Astrocyte of the cerebellum (primary cell): ENCODE measurements at places on chromosomes 5 and 9.

DNA sequence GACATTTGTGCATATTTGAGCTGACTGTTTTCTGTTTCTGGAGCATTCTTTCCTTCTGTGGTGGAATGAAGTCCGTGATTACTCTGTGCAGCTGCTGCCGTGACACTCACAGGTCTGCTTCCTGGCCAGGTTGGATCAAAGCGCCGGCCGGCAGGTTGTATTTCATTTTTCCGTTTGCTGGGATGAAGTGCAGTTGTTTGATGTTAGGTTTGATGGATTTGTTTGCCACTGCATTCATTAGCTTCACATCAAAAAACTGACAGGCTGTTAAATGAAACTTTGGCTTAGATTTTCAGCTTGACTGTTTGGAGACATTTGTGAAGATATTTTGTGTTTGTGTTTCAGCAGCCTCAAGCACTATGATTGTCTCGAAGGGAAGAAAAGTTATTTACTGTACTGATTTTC lies 140.1 kb downstream of the KDM4C start:
- no peak for DNase-seq

- DNase-seq = no peak
Observed at GRCh38 chr5:172798422-172799215, 27.6 kb upstream of the DUSP1 start.

DNA sequence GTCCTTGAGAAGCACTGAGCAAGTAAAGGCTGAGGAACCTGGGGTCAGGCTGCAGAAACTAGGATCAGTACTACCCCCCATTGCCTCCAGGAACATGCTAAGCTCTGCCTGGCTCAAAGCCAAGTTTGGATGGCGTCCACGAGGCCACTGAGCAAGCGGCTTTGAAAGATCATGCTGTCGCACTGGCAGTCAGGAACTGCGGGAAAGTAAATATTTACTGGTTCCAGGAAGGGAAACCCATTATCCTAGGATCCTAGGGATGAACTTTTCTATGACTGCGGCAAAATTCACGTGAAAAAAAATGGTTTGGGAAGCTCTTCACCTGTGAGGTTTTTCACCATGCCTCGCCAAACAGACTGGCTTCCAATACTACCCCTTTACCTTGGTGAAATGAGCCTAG lies 75.3 kb upstream of the PJA2 start:
- DNase-seq = no peak

DNA sequence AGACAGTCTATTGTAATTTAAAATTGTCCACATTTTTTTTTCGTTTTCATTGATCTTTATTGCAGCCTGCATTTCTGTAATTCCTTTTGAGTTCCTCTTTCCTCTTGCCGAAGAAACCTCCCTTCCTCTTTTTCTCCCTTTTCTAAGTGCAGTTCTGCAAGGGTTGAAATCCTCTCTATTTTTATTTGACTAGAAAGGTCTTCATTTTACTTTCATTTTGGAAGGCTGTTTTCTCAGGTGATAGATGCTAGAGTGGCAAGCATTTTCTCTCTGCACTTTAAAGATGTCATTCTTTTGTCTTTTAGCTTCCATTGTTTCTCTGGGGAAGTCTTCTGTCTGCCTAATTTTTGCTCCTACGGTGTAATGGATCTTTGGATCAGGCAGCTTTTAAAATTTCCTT lies 248.5 kb downstream of the SMARCA2 start:
- no peak for DNase-seq

DNA sequence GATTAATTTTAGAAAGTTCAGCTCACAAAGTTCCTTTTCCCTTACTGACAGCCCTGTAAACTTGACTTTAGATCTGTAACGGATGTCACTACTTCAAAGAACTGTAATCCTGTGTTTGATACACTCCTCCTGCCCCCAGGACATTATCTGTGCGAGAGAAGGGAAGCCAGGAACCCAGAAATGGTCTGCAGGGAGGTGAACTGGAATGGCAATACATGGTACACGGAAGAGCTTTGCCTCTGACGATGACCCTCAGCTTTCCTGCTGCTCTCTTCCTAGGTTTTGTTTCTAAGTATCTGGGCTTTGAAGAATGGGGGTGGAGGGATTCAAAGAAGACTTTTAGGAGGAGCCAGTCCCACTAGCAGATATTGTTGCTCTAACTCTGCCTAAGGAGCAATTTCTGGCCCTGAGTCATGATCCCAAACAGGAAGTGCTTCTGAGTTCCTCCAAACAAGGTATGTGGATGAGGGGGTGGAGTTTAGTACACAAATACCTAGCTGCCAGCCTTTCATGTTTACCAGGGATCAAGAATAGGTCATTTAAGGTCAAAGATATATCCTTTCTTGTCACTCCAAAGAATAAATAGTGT lies 43.4 kb upstream of the TMC1 start:
- DNase-seq = no peak

GRCh38 chr5:144368556-144368955 lies 197.9 kb downstream of the KCTD16 start:
- DNase-seq = peak; percentile 5

GRCh38 chr9:112308588-112308987 lies 24.8 kb downstream of the PTBP3 start:
- DNase-seq = no peak

DNA sequence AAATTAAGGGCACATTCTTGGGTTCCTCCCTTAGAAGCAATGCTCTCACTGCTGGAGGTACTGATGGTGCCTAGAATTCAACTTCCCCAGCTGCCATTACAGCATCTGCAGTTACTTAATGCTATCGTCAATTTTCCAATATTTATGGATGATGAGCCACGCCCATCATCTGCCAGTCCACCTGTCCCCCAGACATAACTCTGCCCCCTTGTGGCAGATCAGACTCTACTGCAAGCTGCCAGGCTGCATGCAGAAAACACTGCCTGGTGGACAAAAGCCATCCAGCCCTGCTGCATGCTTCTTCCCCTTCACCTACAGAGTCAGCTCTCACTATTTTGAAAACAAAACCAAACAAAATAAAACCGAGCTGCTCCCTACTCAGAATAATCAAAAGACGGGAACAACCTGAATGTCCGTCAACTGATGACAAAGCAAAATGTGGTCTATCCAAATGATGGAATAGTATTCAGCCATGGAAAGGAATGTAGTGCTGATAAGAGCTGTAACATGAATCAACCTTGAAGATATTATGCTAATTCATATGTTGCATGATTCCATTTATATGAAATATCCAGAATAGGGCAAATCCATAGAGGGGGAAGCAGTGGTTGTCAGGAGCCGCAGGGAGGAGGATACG lies 66.4 kb downstream of the RETREG1 start:
- no peak for DNase-seq

GRCh38 chr9:121153642-121154041 lies 48.0 kb downstream of the RAB14 start:
- DNase-seq = no peak

- DNase-seq = no peak
Observed at GRCh38 chr9:100602342-100602801, 24.5 kb downstream of the CAVIN4 start.

DNA sequence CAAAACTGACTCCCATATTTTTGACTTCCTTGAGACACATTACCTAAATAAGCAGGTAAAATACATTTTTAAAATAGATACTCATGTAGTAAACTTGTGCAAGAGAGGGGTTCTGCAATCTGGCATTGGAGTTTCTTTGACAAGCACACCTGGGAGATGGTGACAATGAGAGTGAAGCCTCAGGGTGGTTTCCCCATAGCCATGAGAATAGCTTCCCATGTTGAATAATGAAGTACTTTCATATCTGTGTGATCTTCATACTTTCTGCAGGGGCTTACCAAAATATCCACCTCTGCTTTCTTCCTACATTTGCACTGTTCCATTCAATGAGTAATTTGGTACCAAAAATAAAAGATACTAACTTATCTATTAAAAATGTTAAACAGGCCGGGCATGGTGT lies 44.7 kb upstream of the VCAN start:
- DNase-seq = no peak

DNA sequence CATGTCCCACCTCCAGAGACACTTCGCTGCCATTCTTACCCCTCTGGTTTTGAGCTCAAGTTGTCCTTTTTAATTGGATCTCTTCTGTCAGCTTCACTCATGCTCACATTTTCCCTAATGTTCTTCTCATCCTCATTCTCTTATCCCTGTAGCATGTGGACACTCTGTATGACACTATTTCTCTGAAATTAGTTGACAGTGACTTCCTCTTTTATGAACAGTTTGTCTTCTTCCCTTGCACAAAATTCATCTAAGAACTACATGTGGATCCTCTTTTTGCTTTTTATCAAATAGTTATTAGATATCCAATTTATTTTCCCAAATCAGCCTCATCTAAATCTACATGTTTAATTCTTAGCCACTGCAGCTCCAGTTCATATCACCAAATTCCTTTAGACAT lies 676.2 kb downstream of the MAT2B start:
- no peak for DNase-seq

- DNase-seq = no peak
Observed at GRCh38 chr9:102479191-102479590, 515.9 kb upstream of the CYLC2 start.

DNA sequence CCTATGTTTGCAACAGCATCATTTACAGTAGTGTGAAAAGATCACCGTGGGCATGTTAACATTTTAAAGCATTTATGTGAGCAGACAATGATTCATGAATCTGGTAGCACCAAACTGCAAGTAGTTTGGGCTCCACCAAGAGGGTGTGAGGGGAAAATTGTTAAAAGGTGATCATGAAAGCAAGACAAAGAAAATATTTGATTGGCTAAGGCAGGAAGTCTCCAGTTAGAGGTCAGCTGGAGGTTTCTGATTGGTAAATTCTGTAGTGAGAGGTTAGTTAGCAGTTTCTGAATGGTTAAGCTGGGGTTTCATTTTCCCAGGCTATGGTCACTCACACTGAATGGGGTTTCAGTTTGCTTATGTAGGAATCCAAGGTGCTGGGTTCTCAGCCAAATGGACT lies 13.5 kb upstream of the DRD1 start:
- DNase-seq = no peak

GRCh38 chr5:149860801-149861322 lies 83.7 kb downstream of the PDE6A start:
- peak; percentile 27 for DNase-seq

GRCh38 chr5:54900984-54901725 lies 84.2 kb downstream of the ESM1 start:
- DNase-seq = no peak

DNA sequence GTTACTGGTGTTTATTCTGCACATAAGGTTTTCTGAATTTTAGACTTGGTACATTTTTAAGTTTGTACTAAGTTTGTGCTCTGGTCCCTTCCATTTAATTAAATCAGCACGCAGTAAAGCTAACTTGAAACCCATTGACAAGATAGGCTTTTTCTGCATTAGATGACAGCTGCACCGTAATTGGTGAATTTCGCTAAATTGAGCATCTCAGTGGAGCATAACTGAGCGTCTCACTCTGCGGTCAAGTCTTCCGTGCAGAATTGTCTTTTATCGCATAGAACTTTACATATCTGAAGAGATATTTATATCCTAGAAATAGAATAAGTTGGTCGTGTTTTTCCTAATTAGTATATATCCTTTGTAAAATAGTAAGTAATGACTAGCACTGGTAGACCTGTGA lies 4.1 kb downstream of the SUB1 start:
- no peak for DNase-seq

DNA sequence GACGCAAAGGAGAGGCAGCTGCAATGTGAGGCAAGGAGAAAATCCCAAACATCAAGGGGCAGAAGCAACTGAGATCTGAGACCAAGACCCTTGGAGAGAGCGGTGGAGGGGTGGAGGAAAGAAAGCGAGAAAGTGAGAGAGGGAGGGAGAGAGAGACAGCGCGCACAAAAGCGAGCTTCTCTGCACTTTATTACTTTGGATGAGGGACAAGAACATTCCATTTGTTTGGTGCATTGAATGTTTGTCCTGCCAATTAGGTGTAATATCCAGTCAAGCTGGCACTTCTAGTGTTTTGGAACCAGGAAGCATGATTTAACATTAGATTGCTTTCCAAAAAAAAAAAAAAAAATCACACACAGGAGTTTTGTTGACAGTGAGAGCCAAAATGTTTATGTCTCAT lies 1.4 kb downstream of the CAST start:
- no peak for DNase-seq

GRCh38 chr5:56078278-56079156 lies 83.8 kb upstream of the IL6ST start:
- no peak for DNase-seq

DNA sequence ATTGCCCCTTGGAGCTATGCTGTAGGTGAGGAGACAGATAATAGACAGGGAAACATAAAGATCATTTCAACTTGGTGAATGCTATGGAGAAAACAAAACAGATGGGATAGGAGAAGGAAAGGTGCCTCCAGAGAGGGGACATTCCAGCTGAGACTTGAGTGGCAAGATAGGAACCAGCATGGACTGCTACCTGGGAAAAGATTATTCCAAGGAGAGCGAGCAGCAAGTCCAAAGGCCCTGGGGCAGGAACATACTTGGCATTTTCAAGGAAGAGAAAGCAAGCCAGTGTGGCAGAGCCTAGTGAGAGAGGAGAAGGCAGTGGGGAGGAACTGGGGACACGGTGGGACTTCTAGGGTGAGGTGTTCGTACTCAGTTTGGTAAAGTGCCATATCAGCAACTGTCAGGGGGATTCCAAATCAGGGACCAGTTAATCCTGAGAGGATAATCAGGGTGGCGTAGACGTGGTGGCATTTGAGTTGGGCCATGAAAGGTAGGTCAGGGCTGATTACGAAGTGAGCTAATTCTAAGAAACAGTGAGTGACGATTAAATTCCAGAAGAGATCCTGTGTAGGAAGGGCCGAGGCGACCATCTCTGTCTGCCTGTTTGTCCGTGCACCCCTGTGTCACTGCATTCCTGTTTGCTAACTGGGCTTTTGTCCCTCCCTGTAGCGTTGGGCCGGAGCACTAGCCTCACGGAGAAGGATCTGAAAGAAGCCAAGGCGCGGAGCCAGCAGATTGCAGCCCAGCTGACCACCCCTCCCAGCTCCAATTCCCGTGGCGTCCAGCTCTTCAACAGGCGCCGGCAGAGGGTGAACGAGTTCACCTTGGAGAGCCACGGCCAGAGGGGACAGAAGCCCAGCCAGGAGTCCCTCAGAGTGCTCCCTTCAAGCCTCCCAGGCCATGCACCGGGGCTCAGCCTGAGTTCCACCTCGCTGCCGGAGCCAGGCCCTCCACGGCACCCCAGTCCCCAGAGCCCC lies 7.1 kb downstream of the SYNPO start:
- DNase-seq = no peak

GRCh38 chr9:24059651-24060050 lies 233.6 kb upstream of the ELAVL2 start:
- no peak for DNase-seq
